ENCODE measurements at places on chromosomes 16 and 17.

- no peak for DNase-seq
Observed at GRCh38 chr16:77592021-77592420, 130.3 kb upstream of the NUDT7 start.

DNA sequence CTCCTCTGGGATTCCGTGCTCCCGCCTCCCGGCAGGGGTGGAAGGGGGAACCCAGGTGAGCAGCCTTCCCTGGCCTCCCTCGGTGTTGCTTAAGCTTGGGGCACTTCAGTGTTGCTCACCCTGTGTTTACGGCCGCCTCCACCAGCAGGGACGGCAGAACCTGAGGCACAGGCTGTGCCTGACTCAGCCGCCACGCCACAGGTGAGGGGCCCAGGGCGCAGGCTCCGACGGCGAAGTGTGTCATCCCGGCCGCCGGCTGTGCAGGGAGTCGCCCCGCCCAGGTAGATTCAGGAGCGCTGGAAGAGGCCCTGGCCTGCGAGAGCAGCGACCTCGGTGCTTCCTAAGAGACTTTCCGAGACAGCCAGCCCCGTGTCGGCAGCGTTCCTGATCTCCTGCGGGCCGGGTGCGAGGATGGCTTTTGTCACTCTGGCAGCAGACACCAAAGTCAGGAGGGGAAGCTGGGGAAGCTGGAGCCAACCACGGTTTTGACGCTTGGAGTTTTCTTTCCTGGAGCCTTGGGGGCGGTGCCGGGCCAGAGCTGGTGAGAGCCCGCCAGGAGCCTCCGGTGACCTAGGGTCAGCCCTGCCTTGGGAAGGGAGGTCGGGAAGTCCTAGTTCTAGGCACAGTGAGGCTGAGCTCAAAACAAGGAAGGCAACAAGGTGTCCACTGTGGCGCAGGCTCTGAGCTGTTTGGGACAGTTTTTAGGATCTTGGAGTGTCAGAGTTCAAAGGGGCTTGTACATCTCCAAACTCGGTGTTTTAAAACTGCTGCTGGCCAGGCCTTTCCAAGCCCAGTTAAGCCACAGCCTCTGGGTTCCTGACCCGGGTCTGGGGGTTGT is 2.1 kb downstream of the GSE1 start:
- no peak for DNase-seq

- no peak for DNase-seq
Observed at GRCh38 chr16:55116165-55116920, 185.7 kb downstream of the IRX5 start.

DNA sequence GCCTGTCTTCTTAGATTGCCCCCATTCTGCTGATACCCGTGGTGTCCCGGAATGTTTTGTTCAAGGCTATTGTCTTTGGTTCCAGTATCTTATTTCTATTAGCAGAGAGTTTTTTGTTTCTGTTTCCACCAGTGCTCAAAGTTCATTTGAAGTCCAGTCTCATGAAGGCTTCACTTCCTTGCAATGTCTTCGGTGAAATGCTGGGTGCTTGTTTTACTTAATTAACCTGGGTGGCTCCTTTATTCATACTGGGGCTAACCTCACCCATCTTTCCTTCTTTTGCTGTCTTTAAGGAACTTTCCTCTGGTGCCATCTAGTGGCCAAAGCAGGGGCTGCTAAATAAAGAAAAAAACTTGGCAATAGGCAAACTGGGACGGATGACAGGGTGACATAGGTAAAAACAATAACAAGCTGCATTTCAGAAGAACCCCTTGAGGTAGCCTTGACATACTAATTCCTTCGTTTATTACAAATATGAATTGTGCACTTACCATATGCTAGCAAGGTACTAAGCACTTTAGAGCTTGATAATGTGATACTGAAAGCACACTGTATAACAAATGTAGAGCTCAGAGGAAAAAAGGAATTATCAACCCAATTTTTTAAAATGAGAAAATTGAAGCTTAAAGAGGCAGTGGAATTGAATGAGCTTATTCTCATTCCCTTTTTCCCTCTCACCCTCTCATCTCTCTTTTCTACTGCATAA is 2.8 kb upstream of the SMIM36 start:
- DNase-seq, result peak; percentile 68

- DNase-seq, result no peak
Observed at GRCh38 chr17:71405101-71405500, 715.7 kb upstream of the SOX9 start.

DNA sequence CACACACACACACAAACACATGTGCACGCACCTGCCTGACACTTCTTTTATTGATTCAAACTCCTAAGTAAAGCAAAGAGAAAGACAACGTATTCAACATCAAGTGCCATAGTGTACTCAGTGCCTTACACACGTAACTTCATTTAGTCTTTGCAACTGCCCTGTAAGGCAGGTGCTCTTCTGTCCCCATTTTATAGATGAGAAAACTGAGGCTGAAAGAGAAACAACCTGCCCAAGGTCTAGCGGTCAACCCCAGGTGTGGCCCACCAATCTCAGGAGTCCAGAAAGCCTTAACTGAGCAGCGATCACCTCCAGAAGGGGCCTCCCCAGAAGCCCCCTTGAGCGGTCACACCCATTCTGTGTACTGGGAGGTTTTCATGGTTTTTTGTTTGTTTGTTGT is 10.3 kb upstream of the GSG1L start:
- DNase-seq, result no peak

DNA sequence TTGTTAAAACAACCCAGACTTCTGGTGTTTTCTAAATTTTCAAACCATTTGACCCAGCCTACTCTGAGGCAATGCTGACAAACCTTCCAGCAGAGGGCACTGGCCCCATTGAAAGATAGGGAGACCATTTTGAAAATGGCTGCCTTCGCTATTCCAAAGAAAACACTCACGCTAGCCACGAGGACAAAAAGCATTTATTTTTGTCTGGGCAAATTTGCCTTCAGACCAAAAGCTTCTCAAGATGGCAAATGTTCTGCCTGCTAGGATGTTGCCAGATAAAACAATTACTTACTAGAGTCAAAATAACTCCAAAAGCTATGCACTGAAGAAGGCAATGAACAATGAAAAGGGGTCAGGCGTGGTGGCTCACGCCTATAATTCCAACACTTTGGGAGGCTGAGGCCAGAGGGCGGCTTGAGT is 296.7 kb upstream of the IRX5 start:
- DNase-seq, result no peak

DNA sequence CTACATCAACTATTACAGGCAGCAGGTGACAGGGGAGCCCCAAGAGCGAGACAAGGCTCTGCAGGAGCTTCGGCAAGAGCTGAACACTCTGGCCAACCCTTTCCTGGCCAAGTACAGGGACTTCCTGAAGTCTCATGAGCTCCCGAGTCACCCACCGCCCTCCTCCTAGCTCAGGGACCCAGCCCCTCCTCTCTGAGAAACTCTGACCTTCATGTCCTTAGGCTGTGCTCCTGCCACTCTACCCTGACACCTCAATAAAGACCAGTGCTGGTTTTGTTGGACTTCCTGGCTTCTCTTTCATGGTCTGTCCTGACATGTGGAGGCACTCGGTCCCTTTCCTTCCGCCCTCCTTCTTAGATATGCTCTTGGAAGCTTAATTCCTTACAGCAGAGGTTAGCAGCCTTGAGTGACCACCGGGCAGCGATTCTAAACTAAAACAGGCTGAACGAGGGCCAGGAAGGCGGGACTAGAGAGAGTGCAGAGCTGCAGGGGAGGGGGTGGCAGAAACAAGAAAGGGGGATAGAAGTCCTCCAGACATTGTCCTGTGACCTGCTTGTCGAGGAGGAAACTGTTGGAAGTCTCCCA is 915 bp downstream of the AHSP start:
- no peak for DNase-seq

DNA sequence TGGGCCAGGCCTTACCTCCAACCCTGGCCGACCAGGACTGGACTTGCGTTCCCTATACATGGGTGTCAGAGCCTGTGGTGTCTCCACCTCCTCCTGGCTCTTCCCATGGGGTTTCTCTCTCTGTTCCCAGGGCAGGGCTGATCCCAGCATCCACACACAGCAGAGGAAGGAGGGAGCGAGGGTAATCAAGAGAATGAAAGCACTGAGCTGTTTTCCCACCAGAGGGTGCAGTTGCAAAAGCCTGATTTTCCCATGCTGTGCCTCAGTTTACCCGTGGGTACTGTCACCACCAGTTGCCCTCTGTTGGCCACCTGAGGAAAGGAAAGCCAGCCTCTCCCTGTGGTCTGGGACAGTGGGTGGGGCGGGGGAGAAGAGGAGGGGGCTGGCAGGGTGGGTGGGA is 249.7 kb upstream of the GSE1 start:
- no peak for DNase-seq

GRCh38 chr17:61221597-61222471 is 177.8 kb upstream of the TBX2 start:
- DNase-seq, result no peak

- DNase-seq, result no peak
Observed at GRCh38 chr17:63285551-63285950, 160.6 kb downstream of the CYB561 start.

GRCh38 chr17:48639136-48639535 is 13.0 kb upstream of the HOXB9 start:
- no peak for DNase-seq

- no peak for DNase-seq
Observed at GRCh38 chr17:1100382-1100781, 79.4 kb downstream of the ABR start.

GRCh38 chr17:48601539-48602425 is 3.0 kb downstream of the HOXB6 start:
- no peak for DNase-seq

GRCh38 chr16:27517664-27518063 is 32.0 kb downstream of the GTF3C1 start:
- DNase-seq, result no peak

- no peak for DNase-seq
Observed at GRCh38 chr16:9908613-9909012, 273.6 kb downstream of the GRIN2A start.

- DNase-seq, result no peak
Observed at GRCh38 chr16:19138601-19139000, 24.8 kb downstream of the ITPRIPL2 start.

- no peak for DNase-seq
Observed at GRCh38 chr17:66541461-66542128, 239.2 kb downstream of the PRKCA start.

DNA sequence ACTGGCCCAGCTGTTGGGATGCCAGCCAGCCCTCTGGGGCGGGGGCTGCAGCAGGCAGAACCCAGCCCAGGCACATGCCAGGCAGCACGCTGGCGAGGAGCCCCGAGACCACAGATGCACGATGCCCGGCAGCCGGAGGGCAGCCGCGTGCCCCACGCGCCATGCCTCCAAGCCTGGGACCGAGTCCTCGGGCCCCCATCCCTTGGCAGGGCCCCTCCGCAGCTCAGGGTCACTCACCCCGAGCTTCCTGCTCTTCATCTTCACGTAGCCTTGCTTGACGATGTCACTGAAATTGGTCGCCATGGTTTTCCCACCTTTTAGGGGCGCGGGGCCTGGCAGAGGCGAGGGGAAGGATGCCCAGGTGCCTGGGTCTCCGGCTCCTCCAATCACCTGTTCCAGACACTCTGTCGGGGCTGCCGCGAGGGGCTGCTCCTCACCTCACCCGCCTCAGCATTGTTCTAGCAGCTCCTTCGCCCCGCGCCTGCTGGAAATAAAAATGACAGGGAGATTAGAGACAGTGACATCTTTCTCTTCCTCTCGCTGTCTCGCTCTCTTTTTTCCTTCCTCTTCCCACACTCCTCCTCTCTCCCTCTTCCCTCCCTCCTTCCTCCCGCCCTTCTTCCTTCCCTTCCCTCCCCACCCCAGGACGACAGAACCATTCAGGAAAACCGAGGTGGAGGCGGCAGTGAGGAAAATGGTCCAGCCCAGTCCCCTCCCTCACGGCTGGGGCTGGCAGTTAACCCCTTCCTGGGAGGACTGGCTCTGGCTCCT is 6.9 kb downstream of the DOK4 start:
- DNase-seq, result no peak

DNA sequence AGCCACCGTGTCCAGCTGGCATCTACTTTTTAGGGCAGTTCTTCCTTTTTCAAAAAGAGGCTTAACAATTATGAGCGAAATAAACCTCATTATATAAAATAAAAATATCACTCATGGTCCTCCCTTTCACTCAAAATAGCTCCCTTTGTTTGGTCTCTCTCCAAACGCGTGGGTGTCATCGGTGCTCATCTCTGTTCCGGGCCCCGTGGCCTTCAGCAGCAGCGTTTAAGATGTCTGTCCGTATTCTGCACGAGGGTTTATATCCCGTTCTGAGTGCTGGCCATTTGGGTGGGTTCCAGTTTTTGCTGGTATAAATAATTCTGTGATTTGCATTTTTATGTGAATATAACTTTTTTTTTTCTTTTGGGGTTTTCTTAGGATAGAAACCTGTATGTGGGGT is 33.4 kb downstream of the PRMT7 start:
- DNase-seq, result no peak

DNA sequence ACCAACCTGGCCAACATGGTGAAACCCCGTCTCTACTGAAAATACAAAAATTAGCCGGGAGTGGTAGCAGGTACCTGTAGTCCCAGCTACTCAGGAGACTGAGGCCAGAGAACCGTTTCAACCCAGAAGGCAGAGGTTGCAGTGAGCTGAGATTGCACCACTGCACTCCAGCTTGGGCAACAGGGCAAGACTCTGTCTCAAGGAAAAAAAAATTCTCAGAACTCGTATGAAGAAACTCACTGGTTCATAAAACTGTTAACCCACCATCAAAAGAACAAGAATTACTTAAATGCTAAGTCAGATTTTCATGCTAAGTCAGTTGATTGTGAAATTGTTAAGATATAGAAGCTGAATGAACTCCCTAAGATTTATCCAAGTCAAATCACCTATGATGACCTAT is 31.3 kb downstream of the SLC39A11 start:
- no peak for DNase-seq
